ENCODE measurements at places on chromosomes 5 and 9.
A peak's percentile ranks its signal among the peaks of the same experiment; 100 is the strongest.

DNA sequence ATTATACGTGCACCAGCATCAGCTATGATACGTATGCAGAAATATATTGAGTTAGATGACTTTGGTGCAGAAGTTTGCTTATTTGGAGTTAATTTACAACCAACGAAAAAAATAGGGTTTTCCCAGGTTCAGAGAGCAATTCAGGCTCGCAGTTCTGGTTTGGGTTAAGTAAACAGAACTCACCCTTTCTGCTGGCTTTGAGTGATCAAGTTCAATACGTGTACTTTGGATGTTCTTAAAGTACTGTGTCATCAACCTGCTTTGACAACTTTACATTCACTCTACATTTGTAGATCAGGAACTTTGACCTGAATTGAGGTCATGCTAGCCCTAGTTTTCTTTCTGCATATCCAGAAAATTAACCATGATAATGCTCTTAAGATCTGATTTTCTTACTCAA, 40.7 kb downstream of the ACOT12 start:
- no peak for DNase-seq

GRCh38 chr5:87746341-87746740, 333.6 kb upstream of the CCNH start:
- no peak for DNase-seq

DNA sequence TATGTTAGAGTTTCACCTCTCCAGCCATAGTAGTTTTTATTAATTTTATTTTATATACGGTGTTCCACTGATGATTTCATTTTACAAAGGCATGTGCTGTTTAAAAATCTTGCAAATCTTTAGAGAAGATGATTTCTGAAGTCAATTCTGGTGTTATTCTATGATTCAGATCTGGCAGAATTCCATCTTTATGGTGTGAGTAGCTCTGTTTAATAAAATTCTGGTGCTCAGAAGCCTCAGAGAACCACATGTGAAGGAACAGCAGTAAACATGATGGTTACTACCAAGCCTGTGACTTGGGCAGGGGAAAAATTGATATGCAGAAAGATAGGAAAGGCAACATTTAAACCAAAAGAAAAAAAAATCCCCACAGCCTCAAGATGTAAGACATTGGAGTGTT, 299.7 kb downstream of the NPR3 start:
- DNase-seq, result no peak

DNA sequence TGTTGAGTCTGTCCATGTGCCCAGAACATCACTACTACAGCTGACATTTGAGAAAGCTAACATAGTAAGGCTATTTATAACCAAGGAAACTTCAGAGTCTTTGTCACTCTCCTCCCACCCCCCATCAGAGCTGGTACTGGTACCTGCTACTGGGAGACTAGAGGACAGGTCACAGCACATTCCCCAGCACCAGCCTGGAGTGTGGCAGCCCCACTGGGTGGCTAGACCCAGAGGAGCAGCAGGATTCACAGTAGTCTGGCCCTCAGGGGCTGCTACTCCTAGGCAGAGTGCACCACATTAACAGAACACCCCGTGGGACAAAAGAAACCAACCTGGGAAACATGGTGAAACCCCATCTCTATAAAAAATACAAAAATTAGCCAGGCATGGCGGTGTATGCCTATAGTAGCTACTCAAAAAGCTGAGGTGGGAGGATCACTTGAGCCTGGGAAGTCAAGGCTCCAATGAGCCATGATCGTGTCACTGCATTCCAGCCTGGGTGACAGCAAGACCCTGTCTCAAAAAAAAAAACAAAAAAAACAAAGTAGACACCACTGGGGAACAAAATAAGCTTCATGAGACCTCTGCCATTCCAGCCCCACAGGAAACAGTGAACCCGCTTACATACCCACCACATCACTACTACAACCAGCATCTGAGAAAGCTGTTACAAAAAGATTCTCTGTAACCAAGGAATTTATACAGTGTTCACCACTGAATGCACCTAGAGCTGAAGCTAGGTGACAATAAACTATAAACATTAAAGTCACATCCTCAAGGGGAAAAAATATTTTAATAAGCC, 26.3 kb upstream of the PTGER4 start:
- DNase-seq, result no peak

GRCh38 chr5:1793966-1794900, 5.4 kb downstream of the MRPL36 start:
- peak; percentile 82 for DNase-seq

DNA sequence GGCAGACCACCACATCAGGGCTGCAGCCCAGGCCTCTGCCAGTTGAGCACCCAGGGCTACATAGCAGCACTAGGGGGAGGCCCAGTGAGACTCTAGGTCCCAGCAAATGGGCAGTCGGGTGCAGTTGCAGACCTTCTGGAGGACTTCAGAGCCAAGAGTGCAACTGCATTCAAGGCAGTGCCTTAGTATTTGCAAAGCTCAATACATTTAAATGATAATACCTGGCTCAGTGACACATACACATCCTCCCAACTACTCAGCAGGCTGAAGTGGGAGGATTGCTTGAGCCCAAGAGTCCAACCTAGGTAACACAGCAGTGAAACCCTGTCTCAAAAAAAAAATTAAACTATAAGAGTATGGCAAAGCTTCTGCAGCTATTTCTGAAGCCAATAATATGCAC, 38.6 kb upstream of the TMOD1 start:
- DNase-seq, result no peak

- DNase-seq, result peak; percentile 95
Measured at GRCh38 chr9:94872891-94873511, 146.5 kb downstream of the AOPEP start.

DNA sequence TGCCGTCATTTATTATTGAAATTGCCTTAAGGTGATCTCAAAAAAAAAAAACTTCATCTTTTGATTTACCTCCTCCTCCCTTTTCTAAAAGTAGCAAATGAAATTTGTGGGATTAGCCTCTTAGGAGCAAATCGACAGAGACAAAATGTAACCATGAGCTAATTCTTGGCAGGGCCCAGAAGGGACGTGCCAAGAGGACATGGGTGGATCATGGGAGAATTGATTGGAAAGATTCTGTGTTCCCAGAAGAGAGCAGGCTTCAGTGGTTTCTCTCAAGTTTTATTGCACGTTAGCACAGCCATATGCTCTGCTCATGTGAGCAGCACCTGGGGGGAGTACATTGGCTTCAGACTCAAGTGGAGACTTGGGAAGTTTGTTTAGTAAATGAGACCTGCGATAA, 394.6 kb downstream of the ELAVL2 start:
- DNase-seq, result no peak

- DNase-seq, result peak; percentile 51
Measured at GRCh38 chr9:4137681-4138099, 162.2 kb downstream of the GLIS3 start.

DNA sequence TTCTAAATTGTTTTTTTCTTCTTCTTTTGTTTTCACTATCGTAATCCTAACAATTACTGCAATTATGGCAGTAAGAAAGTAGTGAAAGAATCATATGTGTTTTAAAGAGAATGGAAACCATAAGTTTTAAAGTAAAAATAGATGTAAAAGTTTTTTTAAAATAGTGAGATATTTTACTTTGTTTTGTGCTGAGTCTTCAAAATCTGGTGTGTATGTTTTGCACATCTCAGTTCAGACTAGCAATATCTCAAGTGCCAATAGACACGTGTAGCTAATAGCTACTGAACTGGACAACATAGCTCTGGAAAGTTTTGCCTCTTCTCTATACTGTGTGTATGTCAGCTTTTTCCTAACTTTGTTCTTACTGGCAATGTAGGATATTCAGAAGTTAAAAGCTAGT, 45.0 kb downstream of the CDH6 start:
- no peak for DNase-seq

GRCh38 chr5:166302166-166302565, 1989.3 kb upstream of the WWC1 start:
- DNase-seq, result peak; percentile 39

DNA sequence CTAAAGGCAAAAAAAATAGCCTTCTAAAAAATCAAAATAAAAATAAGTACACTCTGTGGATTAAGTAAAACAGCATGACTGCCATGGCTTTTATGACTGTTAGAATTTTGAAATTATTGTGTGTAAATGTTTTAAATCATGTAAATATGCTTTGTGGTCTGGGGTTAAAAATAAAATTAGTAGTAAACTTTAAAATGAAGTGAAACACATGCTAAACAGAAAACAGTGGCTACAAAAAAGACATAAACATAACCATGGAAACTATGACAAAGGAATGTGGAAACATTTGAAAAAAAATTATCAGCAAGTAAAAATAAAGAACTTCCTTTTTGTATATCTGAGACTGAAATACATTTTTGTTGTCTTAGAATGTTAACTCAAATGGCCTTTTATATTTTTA, 134.5 kb upstream of the SPEF2 start:
- peak; percentile 24 for DNase-seq

DNA sequence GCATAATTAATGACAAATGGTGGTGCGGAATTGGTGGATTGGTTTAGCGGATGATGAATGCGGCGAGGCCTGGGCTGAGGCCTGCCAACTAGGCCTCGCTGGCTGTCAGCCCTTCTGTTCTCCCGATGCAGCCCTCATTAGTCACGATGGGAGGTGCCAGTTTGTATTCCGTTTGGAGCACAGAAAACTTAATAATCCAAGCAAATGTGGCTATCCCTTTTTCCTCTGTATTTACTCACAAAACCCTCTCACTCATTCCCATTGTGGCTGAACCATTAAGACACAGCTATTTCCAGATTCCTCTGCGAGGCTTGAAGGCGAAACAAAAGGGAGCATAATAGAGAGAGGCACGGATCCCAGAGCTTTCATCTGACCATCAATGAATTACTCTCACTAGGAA, 114.3 kb downstream of the MVB12B start:
- DNase-seq, result no peak

DNA sequence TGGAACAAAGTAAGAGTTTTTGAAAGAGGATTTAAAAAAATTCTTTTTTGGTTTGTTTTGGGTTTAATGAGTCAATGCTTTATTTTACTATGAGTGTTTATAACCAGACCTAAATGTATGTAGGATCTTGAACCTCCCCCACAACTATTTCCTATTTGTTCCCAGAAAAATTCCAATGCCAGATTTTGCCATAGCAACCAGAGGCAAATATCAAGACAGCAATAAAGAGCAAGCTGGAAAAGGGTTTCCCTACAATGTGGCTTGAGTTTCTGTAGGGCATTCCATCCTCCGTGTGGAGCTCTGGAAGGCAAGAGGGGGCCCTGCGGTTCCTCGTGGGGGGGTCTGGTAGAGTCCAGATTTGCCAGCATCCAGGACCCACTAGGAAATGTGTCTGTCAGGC, 27.8 kb upstream of the GDNF start:
- peak; percentile 17 for DNase-seq

DNA sequence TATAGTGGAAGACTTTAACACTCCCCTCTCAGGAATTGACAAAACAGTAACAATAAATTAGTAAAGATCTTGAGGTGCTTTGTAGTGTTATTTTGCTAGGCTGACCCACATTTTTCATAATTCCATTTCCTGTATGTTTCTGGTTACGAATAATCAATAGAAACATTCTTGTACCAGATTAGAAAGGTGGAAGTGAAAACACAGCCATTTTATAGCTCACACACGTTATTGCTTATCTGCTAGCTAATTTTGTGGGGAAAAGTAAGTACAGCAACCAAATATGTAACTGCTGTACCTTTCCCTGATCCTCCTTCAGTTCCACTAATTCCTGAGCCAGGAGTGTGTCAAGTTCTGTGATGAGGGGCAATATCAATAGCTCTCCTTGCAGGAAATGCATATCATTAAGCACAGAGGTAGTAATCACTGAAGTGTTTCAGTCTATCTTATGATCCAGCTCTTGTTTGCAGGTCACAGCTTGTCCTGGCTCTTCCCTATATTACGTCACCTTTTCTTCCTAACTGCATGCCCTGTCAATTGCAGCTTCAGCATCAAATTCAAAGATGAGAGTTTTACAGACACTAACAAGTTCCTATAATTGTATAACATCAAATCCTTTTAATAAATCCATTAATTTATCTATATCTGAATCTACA, 59.4 kb downstream of the MINAR2 start:
- no peak for DNase-seq

- no peak for DNase-seq
Measured at GRCh38 chr5:14112998-14113652, 30.0 kb upstream of the TRIO start.

DNA sequence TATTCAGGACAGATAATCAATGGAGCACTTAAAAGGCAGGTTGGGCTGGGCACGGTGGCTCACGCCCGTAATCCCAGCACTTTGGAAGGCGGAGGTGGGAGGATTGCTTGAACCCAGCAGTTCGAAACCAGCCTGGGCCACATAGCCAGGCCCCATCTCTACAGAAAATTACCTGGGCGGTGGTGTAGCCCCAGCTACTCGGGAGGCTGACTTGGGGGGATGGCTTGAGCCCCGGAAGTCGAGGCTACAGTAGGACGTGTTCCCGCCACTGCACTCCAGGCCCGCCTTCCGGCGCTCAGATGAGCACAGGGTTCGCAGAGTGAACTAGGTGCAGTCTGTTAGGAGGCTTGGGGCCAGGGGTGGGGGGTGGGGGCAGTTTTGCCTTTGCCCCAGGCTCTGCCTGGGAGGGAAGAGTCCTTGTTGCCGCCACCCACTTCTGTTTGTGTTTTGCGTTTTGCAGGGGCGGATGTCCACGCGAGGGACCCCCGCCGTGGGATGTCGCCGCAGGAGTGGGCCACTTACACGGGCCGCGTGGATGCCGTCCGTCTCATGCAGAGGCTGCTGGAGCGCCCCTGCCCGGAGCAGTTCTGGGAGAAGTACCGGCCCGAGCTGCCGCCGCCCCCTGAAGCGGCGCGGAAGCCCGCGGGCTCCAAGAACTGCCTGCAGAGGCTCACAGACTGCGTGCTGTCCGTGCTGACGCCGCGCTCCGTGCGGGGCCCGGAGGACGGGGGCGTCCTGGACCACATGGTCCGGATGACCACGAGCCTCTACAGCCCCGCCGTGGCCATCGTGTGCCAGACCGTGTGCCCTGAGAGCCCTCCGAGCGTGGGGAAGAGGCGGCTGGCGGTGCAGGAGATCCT, 85.2 kb downstream of the ANKRD33B start:
- no peak for DNase-seq

GRCh38 chr5:119366540-119366881, 10.7 kb downstream of the TNFAIP8 start:
- no peak for DNase-seq

Data from amniotic epithelial cell (primary cell).